ENCODE measurements at places on chromosomes 4 and X. TPM values are rescaled to one million over a fixed set of nuclear protein-coding genes. Genes with fewer than 3 reads are reported as not detected.

DNA sequence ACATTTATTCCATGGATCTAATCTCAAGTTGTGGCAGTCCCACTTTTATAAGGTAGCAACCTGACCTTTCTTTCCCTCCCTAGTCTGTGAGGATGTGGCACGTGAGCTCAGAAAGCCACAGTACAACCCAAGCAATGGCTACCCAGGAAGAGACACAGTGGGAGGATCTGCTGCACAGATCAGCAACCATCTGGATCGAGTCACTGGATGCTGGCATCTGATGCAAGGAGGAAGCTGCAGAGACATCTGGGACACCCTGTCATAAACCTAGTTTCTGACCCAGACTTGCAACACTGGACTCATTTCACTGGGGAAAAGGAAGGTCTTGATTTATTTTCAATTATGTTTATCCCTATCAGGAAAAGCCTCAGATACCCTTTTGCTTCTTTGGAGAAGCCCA, 327.1 kb downstream of the PAPSS1 start:
- DNase-seq = no peak

GRCh38 chr4:147617841-147618691, 869 bp downstream of the TMEM184C start:
- no peak for DNase-seq

- no peak for DNase-seq
Measured at GRCh38 chr4:162793571-162793970, 373.1 kb downstream of the NAF1 start.

DNA sequence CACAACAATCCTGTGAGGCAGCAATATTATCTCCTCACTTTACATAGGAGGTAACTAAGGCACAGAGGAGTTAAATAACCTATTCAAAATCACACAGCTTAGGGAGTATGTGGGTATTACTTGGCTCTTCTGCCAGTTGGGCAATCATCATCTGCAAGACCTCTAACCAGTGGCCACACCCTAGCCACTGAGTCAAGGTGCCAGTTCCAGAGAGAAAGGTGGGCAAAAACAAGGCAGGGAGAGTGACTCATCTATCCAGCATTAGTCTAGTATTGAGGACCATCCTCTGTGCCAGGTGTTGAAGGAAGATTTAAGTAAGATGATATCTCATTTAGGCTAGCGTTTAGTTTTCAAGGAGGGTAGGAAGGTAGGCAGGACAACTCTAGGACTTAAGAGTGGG, 113.9 kb upstream of the EOLA2 start:
- no peak for DNase-seq

DNA sequence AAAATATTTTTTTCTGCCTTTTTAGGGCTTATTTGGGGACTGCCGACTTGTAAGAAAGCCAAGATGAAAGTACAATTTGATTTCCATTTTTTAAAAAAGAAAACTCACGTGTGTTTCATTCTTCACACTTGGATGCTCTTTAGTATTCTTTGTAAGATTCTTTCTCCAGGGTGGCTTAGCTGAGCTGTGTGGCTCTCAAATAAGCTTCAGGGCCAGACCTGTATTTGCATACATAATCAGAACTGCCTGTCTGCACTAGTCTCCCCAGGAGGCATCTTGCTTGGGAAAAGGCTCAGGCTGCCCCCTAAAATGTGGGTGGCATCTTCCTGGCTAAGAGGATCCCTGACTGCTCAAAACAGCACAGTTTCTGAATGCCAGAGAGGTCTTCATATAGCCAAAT, 498.4 kb downstream of the MID1IP1 start:
- DNase-seq = no peak

- DNase-seq = no peak
Measured at GRCh38 chr4:3193531-3194203, 55.3 kb upstream of the MSANTD1 start.

Gene PABPC4L
- 0.38 TPM for total RNA-seq

Gene BEX5
- total RNA-seq = 10.3 TPM

Gene TXK
- total RNA-seq = 1.9 TPM

Gene APEX2
- 12.5 TPM for total RNA-seq

Measured in ovary (tissue), 10 donors.